ENCODE measurements at places on chromosomes 16 and 17.
A peak's percentile ranks its signal among the peaks of the same experiment; 100 is the strongest.

- DNase-seq, result no peak
These were observed 1.9 kb upstream of the DHRS13 start for GRCh38 chr17:28904800-28905199.

- DNase-seq, result peak; percentile 66
These were observed 569 bp upstream of the RABEP2 start for GRCh38 chr16:28925386-28926228.

DNA sequence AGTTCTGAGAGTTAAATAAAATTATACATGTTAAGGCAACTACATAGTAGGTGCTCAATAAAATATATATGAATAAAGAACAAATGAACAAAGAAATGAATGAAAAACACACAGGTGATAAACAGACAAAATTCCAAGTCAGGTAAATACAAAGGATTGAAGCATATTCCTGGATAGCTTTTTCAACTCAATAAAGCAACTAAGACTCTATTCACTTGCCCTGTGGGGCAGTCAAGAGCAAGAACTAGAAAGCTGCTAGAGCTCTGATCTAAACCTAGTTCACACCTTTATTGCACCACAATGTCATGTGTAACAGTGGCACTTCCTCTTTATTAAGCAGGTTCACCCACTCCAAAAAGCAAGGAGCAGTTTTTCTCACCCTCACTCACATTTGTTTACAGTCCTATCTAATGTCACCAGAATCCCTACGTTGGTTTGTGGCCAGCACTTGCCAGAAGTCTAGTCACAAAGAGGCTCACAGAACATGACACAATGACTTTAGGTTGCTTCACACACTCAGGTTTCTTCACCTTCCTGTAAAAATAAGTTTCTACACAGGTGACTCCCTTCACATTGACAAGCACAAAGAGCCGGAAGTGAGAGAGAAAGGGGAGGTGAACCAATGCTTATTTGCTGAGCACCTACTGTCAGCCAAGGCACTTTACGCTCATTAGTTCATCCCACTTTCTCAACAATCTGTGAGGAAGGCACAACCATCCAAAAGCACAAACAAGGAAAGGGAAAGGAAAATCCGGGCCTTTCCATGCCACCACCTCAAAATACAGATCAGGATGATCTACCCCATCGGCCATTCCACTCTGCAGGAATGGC lies 70.8 kb downstream of the XPO6 start:
- peak; percentile 33 for DNase-seq

DNA sequence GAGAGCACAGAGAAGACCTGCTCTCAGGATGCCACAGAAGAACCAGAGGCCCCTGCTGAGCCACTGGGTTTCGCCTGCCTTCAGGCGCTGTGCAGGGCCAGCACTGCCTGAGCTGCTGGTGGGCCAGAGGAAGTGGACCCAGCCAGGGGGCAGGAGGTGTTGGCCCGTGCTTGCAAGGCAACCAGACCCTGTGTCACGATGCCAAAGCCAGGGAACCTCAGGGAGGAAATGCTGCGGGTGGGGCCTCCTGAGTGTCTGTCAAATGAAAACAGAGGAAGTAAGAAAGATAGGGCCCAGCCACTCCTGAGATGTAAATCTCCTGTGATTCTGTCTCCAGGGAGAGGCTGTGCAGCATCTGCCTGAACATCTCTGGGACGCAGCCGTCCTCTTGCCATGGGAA lies 58.1 kb upstream of the ADORA2B start:
- no peak for DNase-seq
